ENCODE measurements at places on chromosomes 16 and 17.

DNA sequence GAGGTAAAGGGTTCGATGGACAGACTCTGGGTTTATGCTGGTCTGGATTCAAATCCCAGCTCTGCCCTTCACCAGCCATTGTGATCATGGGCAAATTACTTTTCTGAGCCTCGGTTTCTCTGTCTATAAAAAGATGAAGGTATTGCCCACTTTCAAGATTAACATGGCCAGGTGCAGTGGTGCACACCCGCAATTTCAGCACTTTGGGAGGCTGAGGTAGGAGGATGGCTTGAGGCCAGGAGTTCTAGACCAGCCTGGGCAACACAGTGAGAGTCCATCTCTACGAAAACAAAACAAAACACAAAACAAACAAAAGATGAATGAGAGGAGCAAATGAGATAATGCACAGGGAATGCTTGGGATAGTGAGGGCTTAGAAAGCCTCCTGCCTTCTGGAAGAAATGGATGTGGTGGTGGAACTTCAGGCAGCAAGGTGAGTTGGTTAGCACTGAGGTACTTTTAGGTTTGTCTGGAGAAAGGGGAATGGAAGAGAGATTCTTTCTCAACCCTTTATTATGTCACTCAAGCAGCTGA, 8.5 kb downstream of the ADGRG3 start:
- DNase-seq = no peak

DNA sequence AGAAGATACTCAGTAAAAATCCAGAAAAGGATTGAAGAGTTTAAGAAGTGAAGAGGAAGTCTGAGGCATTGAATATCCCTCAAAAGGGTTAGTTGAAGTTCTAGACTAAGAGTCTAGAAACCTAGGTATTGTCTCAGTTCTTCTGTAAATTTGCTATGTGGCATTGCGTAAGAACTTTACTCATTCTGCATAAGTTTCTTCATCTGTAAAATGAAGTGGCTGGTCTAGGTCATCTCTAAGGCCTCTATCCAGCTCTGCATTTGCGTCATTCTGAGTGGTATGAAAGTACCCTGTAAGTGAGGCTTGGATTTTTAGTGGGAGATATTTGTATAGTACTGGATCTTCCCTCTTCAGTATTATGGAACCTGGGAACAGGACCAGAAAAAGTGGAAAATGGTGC, 130.2 kb downstream of the MYO1D start:
- DNase-seq = no peak

GRCh38 chr17:57256708-57257112, 387 bp downstream of the MSI2 start:
- no peak for DNase-seq

DNA sequence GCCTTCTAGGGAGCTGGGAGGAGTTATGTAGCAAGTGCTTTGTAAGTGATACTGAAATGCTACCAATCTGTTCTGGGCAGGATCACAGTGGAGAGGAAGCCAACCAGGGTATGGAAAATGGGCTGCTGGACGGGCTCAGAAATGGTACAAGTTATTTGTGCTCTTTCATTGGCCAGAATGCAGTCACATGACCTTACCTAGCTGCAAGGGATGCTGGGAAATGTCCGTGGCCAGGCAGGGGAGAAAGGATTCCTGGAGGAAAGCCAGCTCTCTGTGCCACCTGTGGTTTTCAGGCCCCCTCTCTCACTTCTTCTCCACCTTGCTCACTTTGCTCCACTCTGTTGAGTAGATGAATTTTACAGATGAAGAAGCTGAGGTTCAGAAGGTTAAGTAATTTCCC, 4.8 kb downstream of the EEF2K start:
- DNase-seq = no peak

- no peak for DNase-seq
Measured at GRCh38 chr16:46911038-46911437, 26.9 kb downstream of the GPT2 start.

- no peak for DNase-seq
Measured at GRCh38 chr17:57527221-57528057, 217.7 kb downstream of the CCDC182 start.

DNA sequence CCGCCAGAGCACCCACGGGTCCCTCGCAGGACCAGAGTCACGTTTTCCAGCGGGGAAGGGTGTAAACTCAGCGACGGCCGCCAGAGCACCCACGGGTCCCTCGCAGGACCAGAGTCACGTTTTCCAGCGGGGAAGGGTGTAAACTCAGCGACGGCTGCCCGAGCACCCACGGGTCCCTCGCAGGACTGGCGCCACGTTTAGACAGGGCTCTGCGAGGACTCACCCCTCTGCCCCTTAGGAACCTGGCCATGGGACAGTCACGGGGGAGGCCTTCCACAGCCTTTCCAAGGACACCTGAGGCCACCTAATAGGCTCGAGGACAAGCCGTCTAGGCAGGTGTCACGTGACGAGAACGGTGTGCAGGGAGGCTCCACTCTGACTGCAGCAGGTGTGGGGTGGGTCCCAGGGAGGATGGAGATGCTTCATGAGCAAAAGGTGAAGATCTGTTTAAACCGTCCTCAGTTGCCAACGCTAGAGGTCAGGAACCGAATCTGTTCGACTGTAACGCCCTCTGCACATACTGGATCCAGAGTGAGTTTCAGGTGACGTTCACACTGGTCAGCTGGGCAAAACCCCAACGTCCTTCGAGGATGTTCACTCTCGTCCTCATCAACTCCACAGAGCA, 48.0 kb upstream of the METRNL start:
- DNase-seq = no peak

- no peak for DNase-seq
Measured at GRCh38 chr16:52234626-52235025, 312.3 kb downstream of the TOX3 start.

GRCh38 chr16:67760206-67760955, 41.3 kb upstream of the GFOD2 start:
- DNase-seq = no peak

GRCh38 chr17:18191236-18191667, 7.6 kb downstream of the ALKBH5 start:
- no peak for DNase-seq

- no peak for DNase-seq
Measured at GRCh38 chr17:63538693-63539595, 11.3 kb upstream of the DCAF7 start.

GRCh38 chr17:29734640-29735039, 111.9 kb upstream of the CORO6 start:
- no peak for DNase-seq
